ENCODE measurements at places on chromosomes 1 and 21.

DNA sequence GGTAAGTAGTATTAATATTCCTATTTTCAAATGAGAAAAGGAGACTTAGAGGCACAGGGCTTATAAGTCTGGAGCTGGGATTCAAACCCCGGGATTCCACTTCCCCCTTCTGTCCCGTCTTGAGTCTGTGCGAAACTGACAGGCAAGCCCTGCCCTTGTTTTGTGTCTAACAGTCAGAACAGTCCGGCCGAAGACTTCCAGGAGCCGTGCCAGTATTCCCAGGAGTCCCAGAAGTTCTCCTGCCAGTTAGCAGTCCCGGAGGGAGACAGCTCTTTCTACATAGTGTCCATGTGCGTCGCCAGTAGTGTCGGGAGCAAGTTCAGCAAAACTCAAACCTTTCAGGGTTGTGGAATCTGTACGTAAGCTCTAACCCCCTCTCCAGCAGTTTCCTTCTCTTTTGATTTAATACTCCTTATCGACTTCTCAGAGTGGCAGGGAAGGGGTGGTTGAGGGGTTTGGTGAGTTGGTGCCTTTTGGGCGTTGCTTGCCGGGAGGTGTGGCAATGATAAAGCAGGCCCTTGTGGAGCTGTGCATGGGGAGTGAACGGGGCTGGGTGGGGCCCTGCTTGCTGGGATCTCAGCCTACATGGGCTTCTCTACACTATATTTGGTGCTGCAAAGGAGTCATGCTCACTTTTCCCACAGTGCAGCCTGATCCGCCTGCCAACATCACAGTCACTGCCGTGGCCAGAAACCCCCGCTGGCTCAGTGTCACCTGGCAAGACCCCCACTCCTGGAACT lies 29.4 kb downstream of the IL6R start:
- no peak overlapping the region for H3K4me3 ChIP-seq
- H3K4me1 ChIP-seq = no peaks in the 10 kb centered on the region
- no peaks in the 10 kb centered on the region for H3K27me3 ChIP-seq
- H3K36me3 ChIP-seq = no peaks in the 10 kb centered on the region
- DNase-seq = peak; percentile 36

GRCh38 chr1:155191904-155192303 lies 15.8 kb downstream of the THBS3 start:
- H3K4me1 ChIP-seq = peaks cover 22% of the 10 kb centered on the region
- no peaks in the 10 kb centered on the region for H3K27me3 ChIP-seq
- no peak overlapping the region for H3K27ac ChIP-seq
- H3K36me3 ChIP-seq = peaks cover 3% of the 10 kb centered on the region

DNA sequence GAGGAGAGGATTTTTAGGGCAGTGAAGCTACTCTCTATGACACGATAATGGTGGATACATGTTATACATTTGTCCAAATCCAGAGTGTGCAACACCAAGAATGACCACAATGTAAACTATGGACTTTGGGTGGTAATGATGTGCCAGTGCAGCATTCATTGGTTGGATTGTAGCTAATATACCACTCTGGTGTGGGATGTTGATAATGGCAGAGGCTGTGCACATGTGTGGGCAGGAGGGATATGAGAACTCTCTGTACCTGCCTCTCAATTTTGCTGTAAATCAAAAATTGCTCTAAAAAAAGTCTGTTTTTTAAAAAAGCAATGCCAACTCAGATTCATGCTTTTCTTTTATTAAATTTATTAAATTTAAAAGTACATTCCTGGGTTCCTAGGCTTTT lies 27.2 kb upstream of the LPAR3 start:
- H3K27me3 ChIP-seq = no peaks in the 10 kb centered on the region
- H3K27ac ChIP-seq = no peak overlapping the region
- H3K4me1 ChIP-seq = no peaks in the 10 kb centered on the region
- DNase-seq = no peak
- no peaks in the 10 kb centered on the region for H3K36me3 ChIP-seq
- no peak overlapping the region for H3K4me3 ChIP-seq

DNA sequence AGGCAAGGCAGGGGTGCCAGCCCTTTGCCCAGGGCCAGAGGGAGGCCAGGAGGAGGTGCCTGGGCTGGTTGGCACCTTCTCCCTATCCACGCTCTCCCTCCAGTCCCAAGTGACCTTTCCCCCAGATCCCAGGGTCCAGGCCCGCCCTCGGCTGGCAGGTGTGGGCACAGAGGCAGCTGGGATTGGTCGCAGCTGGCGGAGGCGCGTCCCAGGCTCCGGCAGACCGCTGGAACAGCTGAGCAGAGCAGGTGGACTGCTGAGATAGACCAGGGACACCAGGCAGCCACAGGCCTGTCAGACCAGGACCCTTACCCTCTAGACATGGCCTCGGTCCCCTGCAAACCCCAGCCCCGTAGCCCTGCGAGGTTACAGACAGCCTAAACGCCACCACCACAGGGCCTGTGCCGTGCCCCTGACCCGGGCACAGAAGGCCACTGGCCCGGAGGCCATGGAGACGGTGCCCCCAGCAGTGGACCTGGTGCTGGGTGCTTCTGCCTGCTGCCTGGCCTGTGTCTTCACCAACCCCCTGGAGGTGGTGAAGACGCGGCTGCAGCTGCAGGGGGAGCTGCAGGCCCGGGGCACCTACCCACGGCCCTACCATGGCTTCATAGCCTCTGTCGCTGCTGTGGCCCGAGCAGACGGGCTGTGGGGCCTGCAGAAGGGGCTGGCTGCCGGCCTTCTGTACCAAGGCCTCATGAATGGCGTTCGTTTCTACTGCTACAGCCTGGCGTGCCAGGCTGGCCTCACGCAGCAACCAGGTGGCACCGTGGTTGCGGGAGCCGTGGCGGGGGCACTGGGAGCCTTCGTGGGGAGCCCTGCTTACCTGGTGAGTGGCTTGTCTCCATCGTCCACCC lies at the start of gene SLC25A34:
SLC25A34 (plus strand) TSS at position 221 of the 854 bp plus-strand sequence; CDS start at position 449, 228 bp downstream.
- H3K4me1 ChIP-seq = no peaks in the 10 kb centered on the region
- no peak within 1 kb of the TSS for H3K27ac ChIP-seq
- H3K36me3 ChIP-seq = no peaks in the 10 kb centered on the region
- no peak for DNase-seq
- no peak within 1 kb of the TSS for H3K4me3 ChIP-seq

- H3K27ac ChIP-seq = no peak overlapping the region
- DNase-seq = peak; percentile 82
- H3K36me3 ChIP-seq = no peaks in the 10 kb centered on the region
- peaks cover 9% of the 10 kb centered on the region for H3K4me1 ChIP-seq
Measured at GRCh38 chr1:18883636-18884418, 18.5 kb downstream of the ALDH4A1 start.

- peak overlapping the region; percentile 57 for H3K27ac ChIP-seq
- no peak overlapping the region for H3K4me3 ChIP-seq
- H3K27me3 ChIP-seq = no peaks in the 10 kb centered on the region
- peaks cover 15% of the 10 kb centered on the region for H3K36me3 ChIP-seq
Measured at GRCh38 chr1:15951341-15952153, 24.4 kb downstream of the ZBTB17 start.

DNA sequence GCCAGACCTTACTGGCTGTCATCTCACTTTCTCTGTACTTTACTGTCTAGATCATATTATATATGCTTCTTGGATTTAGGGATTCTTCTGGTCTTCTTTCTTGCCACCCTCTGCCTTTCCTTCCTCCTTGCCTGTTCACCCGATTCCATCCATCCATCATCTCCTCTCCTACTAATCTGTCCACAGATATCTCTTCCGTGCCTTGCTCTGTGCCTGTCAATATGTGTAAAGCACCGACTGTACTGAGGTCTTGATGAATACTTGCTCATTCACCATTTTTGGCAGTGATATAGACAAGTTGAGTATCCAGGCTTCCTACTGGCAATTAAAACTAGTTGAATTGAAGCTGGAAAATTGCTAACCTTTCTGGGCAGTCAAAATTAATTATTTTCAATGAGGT lies 8.1 kb downstream of the FMN2 start:
- peaks cover 15% of the 10 kb centered on the region for H3K27me3 ChIP-seq
- H3K4me3 ChIP-seq = no peak overlapping the region
- H3K27ac ChIP-seq = no peak overlapping the region
- no peak for DNase-seq

DNA sequence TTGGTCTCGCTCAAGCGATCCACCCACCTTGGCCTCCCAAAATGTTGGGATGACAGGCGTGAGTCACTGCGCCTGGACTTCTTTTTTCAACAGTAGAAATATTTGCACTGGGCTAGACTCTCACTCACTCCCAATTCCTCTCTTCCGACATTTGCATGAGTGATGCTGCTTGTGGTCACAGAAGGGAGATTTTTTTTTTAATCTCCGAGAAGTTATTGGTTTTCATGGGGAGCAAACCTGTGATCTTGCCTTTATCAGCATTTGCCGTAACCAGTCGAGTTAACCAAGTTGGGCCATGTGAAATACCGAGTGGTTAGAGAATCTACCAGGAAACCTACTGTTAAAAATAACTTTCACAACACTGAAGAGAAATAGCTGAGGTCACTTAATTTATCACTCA lies 21.1 kb downstream of the ERG start:
- peaks cover 6% of the 10 kb centered on the region for H3K27me3 ChIP-seq
- no peak overlapping the region for H3K4me3 ChIP-seq
- H3K4me1 ChIP-seq = no peaks in the 10 kb centered on the region
- no peak for DNase-seq
- H3K36me3 ChIP-seq = no peaks in the 10 kb centered on the region

- no peak overlapping the region for H3K27ac ChIP-seq
- H3K4me1 ChIP-seq = no peaks in the 10 kb centered on the region
- no peaks in the 10 kb centered on the region for H3K27me3 ChIP-seq
- no peaks in the 10 kb centered on the region for H3K36me3 ChIP-seq
Measured at GRCh38 chr1:1598720-1599029, 1.3 kb downstream of the FNDC10 start.

DNA sequence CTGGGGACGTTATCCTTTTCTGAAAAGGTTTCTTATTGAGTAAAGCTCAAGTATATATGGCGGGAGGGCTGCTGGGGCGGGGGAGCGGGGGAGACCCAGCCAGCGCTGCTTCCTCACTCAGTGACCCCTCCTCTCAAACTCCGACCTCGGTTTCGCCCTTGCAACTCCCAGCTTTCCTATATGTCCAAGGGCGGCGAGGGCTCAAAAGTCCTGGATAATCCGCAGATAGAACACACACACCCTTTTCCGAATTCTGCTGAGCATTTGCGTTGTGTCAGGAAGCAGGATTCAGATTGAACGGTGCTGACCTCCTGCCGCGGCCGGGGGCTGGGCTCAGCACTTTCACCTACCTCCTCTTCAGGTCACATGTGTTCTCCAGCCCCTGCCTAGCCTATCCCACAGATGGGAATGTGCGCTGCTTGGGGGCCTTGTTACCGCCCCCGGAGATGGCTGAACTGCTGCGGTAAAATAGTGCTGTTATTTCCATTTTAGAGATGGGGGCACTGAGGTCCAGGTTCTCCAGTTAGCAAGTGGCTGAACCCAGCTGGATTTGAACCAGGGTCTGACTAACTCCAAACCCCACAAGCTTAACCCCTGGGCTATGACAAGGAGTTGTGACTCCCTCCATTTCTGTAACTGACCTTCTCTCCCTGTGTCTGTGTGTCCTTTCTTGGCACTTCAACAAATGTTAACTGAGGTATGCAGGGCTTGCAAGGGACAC lies 795 bp upstream of the AHDC1 start:
- H3K36me3 ChIP-seq = no peaks in the 10 kb centered on the region
- peaks cover 42% of the 10 kb centered on the region for H3K4me1 ChIP-seq
- H3K4me3 ChIP-seq = peak overlapping the region; percentile 87
- H3K27ac ChIP-seq = no peak overlapping the region

- H3K27me3 ChIP-seq = no peaks in the 10 kb centered on the region
- H3K4me3 ChIP-seq = no peak overlapping the region
- DNase-seq = no peak
- no peaks in the 10 kb centered on the region for H3K36me3 ChIP-seq
Measured at GRCh38 chr1:95208876-95209275, 25.1 kb upstream of the RWDD3 start.

DNA sequence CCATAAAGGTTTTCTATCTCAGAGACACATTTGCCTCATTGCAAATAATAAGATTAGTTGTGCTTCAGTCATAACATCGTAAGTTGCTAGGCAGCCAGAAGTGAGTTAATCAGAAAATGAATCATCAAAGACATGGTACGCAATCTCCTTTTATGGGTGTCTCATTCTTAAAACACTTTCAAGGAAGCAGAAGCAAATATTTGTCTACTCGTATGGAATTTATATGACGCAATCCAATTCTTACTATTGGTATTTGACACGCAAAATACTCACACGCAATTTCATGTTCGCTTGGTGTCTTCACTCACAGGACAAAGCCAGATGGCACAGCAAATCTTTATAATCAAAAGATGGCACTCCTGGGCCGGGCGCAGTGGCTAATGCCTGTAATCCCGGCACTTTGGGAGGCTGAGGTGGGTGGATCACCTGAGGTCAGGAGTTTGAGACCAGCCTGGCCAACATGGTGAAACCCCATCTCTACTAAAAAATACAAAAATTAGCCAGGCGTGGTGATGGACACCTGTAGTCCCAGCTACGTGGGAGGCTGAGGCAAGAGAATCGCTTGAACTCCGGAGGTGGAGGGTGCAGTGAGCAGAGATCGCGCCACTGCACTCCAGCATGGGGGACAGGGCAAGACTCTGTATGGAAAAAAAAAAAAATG lies 56.4 kb downstream of the HLCS start:
- DNase-seq = peak; percentile 89
- H3K36me3 ChIP-seq = no peaks in the 10 kb centered on the region
- peak overlapping the region; percentile 86 for H3K27ac ChIP-seq
- H3K4me1 ChIP-seq = peaks cover 26% of the 10 kb centered on the region
- H3K27me3 ChIP-seq = no peaks in the 10 kb centered on the region

DNA sequence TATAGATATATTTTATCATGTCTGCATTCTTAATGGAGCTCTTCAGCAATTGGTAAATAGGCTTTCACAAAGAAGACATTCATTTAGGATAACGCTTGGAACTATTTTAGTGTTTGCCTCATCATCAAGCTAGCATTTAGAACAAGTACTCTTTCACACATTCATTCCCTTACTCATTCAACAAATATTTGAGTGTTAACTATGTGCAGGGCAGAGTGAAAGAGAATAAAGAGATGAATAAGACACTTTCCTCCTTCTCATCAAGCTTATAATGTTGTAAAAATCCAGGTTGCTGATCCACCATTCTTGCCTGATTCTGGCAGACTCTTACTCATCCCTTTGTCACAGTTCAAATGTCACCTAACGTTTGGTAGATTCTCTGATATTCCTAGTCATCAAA lies 386.3 kb upstream of the BEND5 start:
- no peaks in the 10 kb centered on the region for H3K4me1 ChIP-seq
- H3K4me3 ChIP-seq = no peak overlapping the region
- DNase-seq = no peak
- H3K27me3 ChIP-seq = no peaks in the 10 kb centered on the region
- no peaks in the 10 kb centered on the region for H3K36me3 ChIP-seq

- H3K27ac ChIP-seq = no peak overlapping the region
- no peak for DNase-seq
- no peaks in the 10 kb centered on the region for H3K36me3 ChIP-seq
- no peak overlapping the region for H3K4me3 ChIP-seq
- peaks cover 6% of the 10 kb centered on the region for H3K27me3 ChIP-seq
Measured at GRCh38 chr1:205030241-205030640, 12.8 kb upstream of the CNTN2 start.

- H3K4me1 ChIP-seq = peaks cover 20% of the 10 kb centered on the region
- no peak overlapping the region for H3K4me3 ChIP-seq
- H3K36me3 ChIP-seq = no peaks in the 10 kb centered on the region
- no peaks in the 10 kb centered on the region for H3K27me3 ChIP-seq
- H3K27ac ChIP-seq = no peak overlapping the region
- no peak for DNase-seq
Measured at GRCh38 chr1:200744143-200744542, 5.5 kb downstream of the CAMSAP2 start.

- peaks cover 20% of the 10 kb centered on the region for H3K4me1 ChIP-seq
- peak overlapping the region; percentile 73 for H3K4me3 ChIP-seq
- H3K36me3 ChIP-seq = no peaks in the 10 kb centered on the region
- no peaks in the 10 kb centered on the region for H3K27me3 ChIP-seq
- DNase-seq = peak; percentile 8
Measured at GRCh38 chr1:232951180-232951579, 769 bp downstream of the NTPCR start.

All from A673 (cell line).